Stimulated activated CD4-positive, alpha-beta T cell treated with anti-CD3 and anti-CD28 coated beads, Interleukin-12 subunit alpha, Interleukin-12 subunit beta, amount 100 ng/mL, for 24 hours (primary cell): ENCODE measurements at places on chromosomes 1 and 21.

DNA sequence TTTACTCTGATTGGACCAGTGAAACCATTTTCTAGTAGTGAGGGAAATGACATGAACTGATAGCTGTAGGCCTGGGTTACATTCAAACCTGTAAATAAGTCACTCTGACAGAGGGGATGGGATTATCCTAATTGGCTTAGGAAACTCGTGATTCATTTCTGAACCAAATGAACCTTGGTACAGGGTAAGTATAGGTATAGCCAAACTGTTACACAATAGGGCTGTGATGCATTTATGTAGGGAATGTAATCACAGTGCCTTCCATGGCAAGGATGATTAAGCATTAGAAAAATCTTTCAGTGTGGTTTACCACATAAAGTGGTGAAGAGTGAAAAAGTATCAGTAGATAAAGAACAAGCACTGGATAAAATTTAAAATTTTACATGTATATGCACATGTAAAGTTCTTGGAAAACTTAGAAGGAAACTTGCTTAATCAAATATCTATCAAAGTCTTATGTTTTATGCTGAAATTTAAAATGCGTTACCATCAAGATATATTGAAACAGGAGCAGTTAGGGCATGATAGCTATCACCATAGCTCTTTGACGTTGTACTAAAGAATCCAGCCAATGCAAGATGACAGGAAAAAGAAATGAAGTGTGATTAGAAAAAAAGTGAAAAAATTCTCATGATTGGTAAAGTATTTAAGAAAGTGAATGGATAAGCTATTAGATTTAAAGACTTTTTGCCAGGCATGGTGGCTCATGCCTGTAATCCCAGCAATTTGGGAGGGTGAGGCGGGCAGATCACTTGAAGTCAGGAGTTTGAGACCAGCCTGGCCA is 63.0 kb downstream of the RABGAP1L start:
- no peak for DNase-seq

- no peak for DNase-seq
Measured at GRCh38 chr1:160453443-160453842, 53.1 kb downstream of the VANGL2 start.

DNA sequence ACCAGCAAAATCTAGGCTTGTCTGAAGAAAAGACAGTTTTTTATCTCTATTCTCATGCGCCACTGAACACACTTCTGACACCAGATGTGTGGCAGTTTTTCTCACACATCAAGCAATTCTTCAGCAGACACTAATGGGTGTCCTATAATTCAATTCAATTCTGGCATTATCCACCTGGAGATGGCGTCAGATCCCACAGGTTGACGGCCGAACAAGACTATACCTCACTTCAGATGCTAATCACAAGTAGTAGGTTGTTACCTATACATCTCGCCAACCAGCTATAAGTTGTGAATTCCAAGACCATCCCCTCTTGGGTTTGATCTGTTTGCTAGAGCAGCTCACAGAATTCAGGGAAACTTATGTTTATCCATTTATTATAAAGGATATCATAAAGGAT is 89.9 kb upstream of the ARTN start:
- no peak for DNase-seq

DNA sequence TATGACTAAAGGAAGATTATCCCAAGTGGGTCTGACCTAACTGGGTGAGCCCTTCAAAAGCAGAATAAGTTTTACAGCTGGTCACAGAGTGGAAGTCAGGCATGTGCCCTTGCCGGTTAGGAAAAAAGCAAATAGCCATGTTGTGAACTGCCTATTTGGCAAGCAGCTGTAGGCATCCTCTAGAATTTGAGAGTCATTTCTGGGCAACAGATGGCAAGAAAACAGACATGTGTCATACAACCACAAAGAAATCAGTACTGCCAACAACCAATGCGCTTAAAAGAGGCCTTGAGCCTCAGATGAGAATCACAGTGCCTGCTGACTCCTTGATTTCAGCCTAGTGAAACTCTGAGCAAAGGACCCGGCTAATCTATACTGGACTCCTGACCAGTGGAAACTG is 26.8 kb downstream of the LRRC53 start:
- no peak for DNase-seq

- no peak for DNase-seq
Measured at GRCh38 chr1:39676948-39677548, 5.1 kb upstream of the NT5C1A start.

- no peak for DNase-seq
Measured at GRCh38 chr1:113579256-113580018, 179.8 kb downstream of the PHTF1 start.

GRCh38 chr1:118081387-118081786 is 103.6 kb downstream of the SPAG17 start:
- no peak for DNase-seq

DNA sequence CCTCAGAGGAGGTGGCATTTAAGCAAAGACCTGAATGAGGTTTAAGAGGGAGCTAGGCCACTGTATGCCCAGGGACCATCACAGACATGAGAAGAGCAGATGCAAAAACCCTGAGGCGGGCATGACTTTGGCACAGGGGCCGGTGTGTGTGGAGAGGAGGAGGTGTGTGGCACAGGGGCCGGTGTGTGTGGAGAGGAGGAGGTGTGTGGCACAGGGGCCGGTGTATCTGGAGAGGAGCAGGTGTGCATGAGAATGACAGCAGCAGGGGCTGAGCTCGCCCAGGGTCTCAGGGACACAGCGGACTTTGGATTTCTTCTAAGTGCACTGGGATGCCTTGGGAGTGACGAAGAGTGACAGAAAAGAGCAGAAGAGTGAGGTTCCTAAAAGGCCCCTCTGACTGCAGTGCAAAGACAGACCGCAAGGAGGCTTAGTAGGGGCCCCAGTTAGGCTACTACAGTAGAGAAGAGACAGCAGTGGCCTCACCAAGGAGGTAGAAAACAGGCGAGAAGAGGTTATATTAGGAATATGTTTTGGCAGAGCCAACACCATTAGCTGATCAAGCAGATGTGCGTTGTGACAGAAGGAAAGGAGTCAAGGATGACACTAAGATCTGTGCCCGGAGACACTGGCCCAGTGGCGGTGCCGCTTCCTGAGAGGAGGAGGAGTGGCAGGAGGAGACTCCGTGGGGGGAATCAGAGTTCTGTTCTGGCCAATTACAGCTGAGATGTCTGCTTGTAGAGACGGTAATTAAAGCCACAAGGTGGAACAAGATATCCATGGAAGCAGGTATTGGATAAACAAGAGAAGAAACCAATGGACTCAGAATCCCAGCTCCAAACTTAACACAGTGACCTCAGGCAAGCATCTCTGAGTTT is 18.4 kb downstream of the ZBTB17 start:
- no peak for DNase-seq

GRCh38 chr1:243528459-243529121 is 272.7 kb downstream of the SDCCAG8 start:
- DNase-seq, result no peak

DNA sequence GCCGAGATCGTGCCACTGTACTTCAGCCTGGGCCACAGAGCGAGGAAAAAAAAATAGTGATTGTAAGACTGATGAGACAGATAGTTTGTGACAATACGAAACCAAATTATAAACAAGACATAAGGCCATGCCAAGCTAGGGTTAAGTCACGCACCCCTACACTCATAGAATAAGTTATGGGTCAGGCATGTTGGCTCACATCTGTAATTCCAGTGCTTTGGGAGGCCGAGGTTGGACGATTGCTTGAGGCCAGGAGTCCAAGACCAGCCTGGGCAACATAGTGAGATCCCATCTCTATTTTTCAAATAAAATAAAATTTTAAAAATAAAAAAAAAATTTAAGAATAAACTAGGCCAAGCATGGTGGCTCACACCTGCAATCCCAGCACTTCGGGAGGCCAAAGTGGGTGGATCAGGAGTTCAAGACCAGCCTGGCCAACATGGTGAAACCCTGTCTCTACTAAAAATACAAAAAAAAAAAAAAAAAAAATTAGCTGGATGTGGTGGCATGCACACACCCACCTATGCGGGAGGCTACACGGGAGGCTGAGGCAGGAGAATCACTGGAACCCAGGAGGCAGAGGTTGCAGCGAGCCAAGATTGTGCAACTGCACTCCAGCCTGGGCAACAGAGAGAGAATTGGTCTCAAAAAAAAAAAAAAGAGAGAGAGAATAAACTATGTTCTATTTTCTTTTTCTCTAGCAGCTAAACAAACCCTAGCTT is 50.1 kb upstream of the SPOCD1 start:
- DNase-seq, result no peak

DNA sequence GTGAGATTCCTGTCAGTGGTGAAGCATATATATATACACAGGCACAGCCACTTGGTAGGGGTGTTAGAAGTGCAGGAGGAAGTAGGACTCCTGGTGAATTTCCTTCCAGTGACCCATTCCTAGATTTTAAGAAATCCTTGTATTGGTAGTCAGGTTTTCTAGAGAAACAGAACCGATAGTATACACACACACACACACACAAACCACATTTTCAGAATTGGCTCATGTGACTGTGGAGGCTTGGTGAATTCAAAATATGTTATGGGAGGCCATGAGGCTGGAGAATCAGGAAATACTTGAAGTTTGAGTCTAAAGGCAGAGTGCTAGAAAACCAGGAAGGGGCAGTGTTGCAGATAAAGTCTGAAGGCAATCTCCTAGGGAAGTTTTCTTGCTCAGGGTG is 114.2 kb downstream of the FCRL5 start:
- no peak for DNase-seq

- DNase-seq, result peak; percentile 68
Measured at GRCh38 chr1:156445789-156446263, 54.7 kb downstream of the MEF2D start.

DNA sequence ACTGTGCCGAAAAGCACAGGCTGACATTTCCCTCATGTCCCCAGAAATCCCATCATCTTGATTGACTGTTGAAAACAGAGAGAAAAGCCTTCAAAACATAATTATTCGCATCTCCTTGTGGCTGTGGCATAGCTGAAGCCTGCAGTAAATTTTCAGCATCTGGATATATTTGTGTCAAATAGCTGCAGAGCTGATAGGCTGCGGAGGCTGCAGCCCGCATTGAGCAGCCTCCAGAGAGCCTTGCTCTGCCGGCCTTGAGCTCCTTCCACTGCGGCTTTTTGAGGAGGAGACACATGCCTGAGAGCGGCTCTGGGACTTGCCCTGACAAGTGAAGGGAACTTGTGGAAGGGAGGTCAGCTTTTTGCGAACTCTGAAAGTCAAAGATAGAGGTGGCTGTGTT is 144.7 kb downstream of the RYR2 start:
- no peak for DNase-seq

GRCh38 chr1:94045465-94046056 is 75.4 kb downstream of the ABCA4 start:
- DNase-seq, result no peak

GRCh38 chr21:28235169-28235895 is 757.3 kb downstream of the LTN1 start:
- no peak for DNase-seq

GRCh38 chr1:112876315-112876714 is 79.7 kb downstream of the SLC16A1 start:
- no peak for DNase-seq

GRCh38 chr1:7650801-7651200 is 120.3 kb upstream of the VAMP3 start:
- DNase-seq, result no peak

GRCh38 chr1:27609618-27610240 is 5.8 kb upstream of the AHDC1 start:
- no peak for DNase-seq

DNA sequence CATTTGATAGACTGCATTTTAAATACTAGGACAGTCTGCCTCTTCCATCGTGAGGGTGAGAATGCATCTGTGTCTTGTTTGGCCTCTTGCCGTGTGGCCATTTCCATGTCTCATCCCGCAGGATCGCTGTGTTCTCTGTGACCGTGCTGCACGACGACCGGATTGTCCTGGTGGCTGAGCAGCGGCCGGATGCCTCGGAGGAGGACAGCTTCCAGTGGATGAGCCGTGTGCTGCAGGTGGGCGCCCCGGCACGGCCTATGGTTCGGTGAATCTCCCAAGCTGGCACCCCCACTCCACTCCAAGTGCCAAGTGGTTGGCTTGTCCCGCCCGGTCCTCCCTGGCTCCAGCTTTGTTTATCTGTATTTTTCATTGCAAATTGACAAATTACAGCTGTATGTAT is 55.2 kb downstream of the S100B start:
- no peak for DNase-seq

DNA sequence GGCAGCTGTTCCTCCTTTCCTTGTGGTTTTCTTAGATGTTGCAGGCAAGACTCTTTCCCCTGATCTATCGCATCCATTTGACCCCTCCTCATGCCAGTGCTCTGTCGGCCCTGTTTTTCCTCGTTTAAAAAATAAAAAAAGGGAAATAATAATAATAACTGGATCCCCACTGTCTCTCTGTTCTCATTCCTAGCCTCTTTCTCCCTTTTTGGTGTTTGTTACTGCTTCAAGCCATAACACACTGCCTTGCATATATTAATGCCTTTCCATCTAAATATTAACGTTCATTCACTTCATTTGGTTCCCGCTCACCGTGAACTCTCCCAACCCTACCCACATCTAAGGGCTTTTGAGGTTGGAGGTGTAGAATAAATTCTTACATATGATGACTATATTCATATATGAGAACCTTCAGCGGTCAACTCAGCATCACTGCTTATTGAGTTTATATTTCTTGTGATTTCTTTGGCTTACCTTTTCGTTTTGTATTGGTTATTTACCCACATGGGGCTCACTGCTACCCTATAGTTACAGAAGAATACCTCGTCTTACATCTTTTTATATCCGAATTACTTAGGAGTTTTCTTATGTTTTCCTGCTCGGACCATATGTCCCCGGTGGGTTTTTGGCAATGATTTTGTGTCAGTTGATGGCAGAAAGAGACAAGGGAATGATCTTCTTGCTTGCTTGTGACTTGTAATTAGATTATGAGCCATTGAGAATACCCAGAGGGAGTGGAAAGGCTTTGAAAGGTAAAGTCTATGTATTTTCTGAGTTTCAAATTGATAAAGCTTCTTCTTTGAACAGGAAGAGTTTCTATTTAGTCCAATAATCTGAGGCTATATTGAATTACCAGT is 805 bp downstream of the ATG4C start:
- DNase-seq, result no peak

DNA sequence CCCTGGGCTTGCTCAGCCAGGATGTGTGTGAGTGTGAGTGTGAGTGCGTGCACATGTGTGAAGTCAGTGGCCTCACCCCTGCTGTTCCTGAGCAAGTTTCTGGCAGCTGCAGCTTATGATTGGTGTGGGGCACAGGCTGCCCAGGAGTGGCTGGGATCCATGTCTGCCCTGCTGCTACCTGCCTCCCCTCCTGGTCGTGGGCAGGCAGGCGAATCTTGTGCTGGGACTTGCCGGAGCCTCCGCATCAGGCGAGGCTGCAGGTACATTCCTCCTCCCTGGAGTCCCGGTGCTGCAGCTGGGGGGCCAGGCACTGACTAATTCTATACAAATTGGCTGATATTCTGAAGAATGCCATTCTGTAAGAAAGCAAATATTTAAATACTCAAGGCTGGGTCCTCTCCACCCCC is 85.6 kb upstream of the WNT4 start:
- DNase-seq, result no peak

- DNase-seq, result peak; percentile 34
Measured at GRCh38 chr1:211469938-211470529, 21.9 kb downstream of the RD3 start.

GRCh38 chr1:33687000-33687399 is 176.9 kb upstream of the HMGB4 start:
- DNase-seq, result no peak

GRCh38 chr1:92486251-92487077 is at the start of gene GFI1:
Gene GFI1 (minus strand): TSS chr1:92486925. CDS start chr1:92483487, 3,438 bp downstream.
- peak; percentile 53 for DNase-seq
